Kidney epithelial cell (primary cell): ENCODE measurements at places on chromosomes 3 and 15.

GRCh38 chr3:185939721-185940120, 1.9 kb upstream of the TRA2B start:
- DNase-seq, result no peak

DNA sequence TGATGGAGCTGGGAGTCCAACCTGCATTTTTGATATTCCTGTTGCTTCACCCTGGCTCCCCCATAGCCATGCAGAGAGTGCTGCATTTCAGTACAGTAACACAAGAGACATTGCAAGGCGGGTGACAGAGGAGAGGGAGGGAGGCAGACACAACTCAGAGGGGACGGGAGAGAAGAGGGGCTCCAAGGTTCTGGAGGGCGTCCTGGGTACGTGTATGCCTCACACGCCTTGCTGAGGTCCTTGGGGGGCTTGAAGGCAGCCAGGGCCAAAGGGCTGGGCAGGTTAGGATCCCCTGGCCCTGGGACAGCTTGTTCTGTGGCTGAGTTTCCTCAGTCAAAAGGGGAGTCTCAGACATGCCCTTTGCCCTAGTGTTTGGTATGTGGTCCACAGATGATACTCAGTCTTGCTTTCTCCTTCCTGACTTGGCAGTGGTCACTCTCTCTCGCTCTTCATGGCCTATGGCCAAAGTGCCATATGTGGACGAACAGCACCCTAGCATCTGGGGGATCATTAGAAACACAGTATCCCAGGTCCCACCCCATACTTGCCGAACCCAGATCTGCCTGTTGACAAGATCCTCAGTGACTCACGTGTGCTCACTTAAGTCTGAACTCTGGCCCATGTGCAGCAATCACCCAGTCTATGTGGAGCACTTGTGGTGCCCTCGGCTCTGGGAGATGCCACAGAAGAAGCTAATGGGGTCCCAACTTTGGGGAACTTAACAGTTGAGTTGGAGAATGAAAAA, 52.9 kb downstream of the FGD5 start:
- DNase-seq, result no peak

DNA sequence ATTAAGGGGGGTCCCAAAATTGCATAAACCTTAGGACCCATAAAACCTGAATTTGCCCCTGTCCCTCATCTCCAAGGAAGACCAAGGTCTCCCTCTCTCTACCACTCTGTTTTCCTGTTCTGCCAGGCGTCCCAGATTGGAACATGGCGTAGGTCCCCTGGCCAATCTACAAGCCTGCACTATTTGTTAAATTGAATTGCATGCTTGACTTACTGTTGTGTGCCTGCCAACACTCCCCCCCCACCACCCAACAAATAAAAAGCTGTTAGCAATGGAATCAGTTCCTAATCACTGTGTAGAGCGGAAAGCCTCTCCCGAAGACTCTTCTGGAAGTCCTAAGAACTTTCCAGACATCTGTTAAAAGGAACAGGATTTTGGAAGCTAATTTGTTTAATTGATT, 11.7 kb downstream of the CTXND1 start:
- no peak for DNase-seq

DNA sequence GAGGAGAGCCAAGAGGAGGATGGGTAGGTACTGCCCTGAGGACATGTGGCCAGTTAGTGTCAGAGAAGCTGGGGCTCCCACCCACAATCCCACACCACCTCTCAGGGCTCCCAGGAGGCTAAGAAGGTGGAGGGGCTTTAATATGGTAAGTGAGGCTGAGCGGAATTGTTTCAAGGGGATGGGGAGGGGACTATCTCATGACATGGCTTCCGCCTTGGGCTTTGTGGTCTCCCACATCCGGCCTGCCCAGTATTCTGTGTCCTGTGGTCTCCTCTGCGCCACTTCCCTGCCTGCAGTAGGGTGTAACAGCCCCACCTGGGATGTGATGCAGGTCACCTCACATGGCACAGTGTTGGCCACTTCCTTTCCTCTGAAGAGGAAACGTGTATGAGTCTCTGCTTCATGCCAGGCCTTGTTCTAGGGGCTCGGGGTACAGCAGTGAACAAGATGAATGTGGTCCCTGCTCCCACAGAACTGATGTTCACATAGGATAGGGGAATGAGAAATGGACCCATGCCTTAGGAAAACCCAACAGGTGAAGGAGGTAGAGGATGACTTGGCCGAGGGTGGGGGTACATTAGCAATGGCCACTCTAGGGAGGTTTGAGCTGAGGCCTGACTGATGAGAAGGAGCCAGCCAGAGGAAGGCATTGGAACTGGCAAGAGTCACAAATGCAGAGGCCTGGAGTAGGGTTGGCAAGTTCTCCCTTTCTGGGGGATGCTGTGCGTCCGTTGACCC, 3.2 kb downstream of the NEIL1 start:
- DNase-seq, result no peak
